Naive thymus-derived CD8-positive, alpha-beta T cell (primary cell): ENCODE measurements at places on chromosomes 4 and X. TPM values are rescaled to one million over a fixed set of nuclear protein-coding genes. Genes with fewer than 3 reads are reported as not detected.

DNA sequence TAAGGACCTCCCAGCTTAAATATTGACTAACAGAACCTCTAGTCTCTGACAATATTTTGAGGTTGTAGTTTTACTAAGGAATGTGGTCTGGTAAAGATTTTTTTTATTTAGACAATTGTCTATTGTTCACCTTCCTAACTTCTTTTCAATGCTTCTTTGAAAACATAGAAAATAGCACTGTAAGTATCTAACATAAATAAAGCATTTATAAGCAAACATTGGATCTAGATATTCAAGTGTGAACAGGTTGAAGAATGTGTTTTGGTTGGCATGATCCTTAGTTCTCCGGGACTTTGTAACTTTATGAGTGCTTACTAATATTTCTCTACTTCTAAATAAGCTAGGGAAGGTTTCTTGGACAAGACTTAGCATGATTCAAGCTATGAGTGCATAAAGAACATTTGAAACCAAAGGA lies 285.4 kb upstream of the ARSJ start:
- DNase-seq, result no peak

DNA sequence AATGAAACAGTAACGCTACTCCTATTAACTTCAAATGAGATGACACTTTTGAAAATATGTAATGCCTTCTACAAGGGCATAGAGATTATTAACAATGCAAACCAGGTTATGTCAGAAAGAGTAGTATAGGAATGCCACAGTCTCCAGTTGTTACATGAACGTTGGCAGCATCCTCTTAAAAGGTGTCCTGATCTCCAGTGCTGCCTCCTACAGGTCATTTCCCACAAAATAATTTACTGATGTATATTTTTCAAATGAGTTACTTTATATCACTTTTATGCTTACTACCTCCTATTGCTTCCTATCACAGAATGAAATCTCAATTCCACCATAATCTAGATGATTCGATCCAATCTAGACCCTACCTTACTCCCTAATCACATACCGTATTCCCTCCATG lies 195.2 kb upstream of the EPHA5 start:
- no peak for DNase-seq

DNA sequence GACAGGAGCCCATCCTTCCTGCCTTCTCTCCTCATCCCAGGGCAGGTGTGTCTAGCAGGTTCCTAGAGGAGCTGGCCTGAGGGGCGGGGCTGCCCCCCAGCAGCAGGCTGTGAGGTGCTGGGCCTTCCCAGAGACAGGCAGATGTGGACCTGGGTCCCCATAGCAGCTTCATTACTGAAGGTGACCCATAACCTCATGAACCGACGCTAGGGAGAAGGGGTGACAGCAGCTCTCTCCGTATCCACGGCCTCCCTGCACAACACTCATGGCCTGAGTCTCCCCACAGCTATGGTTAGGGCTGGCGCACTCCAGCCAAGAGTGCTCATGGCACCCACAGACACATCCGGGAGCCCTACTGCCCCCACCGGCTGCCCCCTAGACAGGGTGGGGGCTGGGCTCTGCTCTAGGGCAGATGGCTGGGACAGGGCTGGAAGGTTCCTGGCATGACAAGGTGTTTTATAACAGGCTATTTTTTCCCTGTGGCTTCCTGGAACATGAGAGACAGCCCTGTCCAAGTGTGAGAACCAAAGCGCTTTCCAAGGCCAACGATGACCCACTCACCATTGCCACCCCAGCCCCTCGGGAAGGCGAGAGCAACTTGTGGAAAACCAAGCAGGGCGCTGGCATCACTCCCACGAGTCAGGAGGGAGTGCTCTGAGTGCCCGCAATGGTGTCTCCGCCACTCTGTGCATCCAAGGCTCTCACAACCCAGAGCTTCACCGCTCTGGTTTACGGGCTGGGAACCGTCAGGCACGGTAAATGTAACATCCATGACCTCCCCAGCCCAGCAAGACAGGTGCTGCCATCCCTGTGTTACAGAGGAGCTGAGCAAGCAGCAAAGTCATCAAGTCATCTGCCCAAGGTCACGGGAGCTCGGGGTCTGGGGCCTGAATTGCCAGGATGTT lies 59.8 kb downstream of the ACOX3 start:
- no peak for DNase-seq

DNA sequence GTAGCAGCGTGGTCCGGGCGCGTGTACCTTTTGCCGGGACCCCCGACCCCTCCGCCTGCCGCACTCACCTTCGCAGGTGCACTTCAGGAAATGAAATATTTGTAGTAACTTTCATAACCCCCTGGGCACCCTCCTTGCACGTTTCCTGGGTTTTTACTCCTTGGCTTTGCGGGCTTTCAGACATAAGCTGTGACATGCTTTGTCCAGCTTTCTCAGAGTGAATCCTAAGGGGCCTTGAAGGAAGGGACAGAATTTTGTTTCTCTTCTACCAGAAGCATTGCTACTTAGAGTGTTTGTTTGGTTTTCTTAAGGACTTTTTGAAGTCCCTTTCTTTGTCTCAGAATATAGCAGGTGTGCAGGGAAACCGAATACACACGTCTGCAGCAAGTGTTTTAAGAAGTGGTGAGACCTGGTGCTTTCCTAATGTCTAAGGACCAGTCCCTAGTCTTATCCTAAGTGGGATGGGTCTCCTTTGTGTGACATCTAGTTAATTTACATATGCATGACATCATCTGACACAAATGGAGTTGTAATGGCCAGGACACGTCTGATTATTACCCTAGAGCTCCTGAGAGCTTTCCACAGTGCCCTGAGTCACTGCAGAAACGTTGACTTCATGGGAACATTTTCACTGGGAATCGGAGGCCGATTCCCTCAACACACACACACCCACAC lies 1.3 kb downstream of the FAM149A start:
- DNase-seq, result peak; percentile 6

- DNase-seq, result peak; percentile 5
These were observed 13.8 kb upstream of the ENOX2 start for GRCh38 chrX:130916636-130917422.

Gene COL25A1
- total RNA-seq, result 0.10 TPM

- no peak for DNase-seq
These were observed 12.1 kb downstream of the ARMCX6 start for GRCh38 chrX:101605728-101606127.

GRCh38 chrX:113747274-113747973 lies 836.5 kb upstream of the HTR2C start:
- DNase-seq, result no peak

DNA sequence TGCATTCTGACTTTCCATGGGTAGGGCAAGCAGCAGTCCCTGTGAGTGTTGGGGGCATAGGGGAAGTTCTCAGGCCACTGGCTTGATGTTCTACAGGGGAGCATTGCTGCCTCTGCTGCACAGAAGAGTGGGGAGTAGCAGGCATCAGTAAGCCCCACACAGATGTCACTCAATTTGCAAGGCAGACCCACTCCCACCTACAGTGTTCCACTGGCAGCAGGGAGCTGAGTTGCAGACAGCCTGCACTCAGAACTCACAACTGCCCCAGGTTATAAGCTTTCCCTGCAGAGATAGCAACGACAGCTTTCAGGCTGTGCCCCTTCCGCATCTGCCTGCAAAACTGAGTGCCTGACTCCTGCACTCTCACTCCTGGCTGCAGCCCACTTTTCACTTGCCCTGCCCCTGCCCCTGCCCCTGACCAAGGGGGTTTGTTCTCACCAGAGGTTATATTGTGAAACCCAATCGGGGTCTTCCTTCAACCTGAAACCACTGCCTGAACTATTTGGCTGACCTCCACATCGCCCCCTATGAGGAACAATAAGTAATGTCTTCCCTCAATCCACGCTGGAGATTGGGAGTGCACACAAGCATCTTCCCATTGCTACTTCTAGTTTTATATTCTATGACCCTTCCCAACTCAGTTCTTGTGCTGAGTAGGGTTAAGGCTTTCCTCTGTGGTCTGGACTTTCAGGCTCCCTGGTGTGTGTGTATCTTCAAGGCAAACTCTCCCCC lies 227.4 kb upstream of the CXorf51B start:
- DNase-seq, result no peak

Gene TMEM128
- total RNA-seq, result 20.9 TPM

Gene GUCY2F
- total RNA-seq, result not detected

Gene CCNA2
- total RNA-seq, result 1.3 TPM

- DNase-seq, result no peak
These were observed 422.8 kb upstream of the PABPC4L start for GRCh38 chr4:134624365-134624764.

Gene CENPVL1
- not detected for total RNA-seq

GRCh38 chr4:14124816-14125215 lies 497.3 kb upstream of the BOD1L1 start:
- no peak for DNase-seq

DNA sequence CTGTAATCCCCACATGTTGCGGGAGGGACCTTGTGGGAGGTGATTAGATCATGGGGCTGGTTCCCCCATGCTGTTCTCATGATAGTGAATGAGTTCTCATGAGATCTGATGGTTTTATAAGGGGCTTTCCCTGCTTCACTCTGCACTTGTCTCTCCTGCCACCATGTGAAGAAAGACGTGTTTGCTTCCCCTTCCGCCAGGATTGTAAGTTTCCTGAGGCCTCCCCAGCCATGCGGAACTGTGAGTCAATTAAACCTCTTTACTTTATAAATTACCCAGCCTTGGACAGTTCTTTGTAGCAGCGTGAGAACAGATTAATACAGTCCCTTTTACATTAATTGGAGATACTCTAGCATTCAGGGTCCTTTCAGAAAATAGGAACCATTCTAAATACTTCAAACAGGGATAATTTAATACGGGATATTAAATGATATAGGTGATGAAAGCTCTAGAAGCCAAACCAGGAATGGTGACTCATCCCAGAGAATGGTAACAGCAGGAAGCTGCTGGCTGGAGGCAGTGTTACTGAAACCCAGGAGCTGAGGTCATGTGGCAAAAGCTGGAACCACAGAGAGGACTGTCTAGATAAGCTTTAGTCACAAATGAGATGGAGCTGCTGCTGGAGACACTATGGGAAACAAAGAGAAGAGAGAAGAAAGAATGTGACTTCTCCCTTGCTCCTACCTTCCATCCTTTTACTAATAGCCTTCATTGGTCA lies 57.3 kb downstream of the GSTCD start:
- DNase-seq, result no peak

Gene USP17L19
- not detected for total RNA-seq

GRCh38 chr4:87956501-87956900 lies 19.0 kb upstream of the SPP1 start:
- DNase-seq, result no peak

Gene TASL
- total RNA-seq, result 1.8 TPM

GRCh38 chr4:56004235-56004634 lies 55.5 kb downstream of the CEP135 start:
- no peak for DNase-seq

Gene ARHGAP36
- total RNA-seq, result not detected

DNA sequence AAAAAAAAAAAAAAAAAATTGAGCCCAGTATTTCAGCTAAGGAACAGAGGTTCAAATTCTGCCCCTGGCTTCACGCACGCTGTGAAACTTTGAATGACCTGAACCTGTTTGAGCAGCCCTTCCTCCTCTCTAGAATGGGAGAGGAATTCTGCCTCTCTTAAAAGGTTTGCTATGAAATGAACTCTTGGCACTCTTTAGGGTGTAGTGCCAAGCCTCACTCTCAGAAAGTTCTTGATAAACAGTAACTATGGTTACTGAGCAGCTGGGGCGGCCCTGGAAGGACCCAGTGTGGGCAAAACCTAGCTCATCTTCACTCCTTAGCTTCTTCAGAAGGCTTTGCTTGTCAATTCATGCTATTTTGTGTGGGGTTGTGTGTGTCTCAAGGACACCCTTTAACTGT lies 73.7 kb downstream of the GEMIN8 start:
- DNase-seq, result no peak

DNA sequence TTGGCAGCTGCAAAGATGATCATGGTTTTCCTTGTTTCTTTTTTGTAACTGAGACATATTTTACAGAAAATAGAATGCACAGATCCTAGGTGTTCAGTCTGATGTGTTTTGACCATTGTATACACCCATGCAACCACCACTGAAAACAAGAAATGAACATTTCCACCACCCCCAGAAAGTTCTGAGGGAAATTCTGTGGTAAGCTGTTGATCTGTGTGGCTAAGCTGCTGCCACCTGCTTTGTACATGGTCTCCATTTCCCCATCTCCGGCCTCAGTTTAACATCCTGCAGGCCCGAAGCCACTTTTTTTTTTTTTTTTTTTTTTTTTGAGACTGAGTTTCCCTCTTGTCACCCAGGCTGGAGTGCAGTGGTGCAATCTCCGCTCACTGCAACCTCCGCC lies 65.3 kb downstream of the NYX start:
- no peak for DNase-seq

DNA sequence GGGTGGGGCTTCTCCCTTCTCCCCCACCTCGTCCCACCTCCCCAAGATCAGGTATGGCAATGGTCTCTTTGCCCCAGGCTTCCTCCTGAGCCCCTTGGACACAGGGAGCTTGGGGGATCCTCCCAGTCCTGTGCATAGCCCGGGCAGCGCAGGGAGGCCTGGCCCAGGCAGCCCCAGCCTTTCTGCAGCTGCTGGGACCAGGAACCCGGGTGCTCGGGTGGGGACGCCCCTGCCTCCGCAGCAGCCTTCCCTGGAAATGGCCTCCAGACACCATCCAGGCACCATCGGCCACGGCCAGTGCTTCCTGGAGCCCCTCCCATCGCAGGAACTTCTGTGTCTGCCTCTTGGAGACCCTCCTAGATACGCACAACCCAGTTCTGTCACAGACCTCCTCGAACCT lies 5.9 kb upstream of the MXD4 start:
- DNase-seq, result no peak

- no peak for DNase-seq
These were observed 140.5 kb upstream of the AADAT start for GRCh38 chr4:170230242-170230641.

GRCh38 chr4:82681754-82682153 lies 116.8 kb downstream of the SCD5 start:
- no peak for DNase-seq

DNA sequence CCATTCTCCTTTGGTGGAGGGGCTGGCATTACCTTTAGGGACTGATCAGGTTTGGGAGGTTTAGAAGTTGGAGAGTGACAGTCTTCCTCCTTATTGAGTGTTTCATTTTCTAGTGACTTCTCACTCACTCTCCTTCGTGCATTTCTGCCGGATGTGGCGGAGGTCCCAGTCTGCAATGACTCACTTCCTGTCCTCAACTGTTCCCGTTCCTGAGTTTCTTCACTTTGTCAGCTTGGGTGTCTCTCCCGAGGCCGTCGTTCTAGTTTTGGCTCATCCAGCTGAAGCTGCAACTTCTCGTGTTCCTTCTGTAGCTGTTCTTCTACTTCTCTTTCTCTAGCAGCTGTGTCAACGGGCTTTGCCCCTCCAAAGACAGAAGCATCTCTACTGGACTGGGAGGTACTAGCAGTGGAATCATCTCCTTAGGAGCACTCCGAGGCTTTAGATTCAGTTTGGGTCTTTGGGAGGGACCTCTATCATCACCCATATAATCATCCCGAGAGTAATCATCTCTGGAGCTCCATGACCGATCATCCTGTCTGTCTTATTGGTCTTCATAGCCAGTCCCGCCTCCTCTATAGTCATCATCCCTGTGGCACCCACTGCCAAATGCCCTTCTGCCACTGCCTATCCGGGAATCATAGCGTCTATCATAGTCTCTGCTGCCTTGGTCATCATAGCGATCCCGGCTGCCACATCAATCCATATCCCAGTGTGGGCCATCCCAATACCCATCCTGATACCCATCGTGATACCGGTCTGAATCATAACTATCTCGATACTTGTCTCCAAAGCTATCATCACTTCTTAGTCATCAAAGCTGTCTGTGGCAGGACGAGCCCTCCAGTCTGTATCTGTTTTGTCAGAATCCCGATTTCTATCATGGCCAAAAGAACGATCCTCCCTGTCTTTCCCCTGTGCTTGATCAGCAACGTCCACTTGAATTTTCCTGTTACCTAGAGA lies 35.3 kb upstream of the VSIG4 start:
- peak; percentile 17 for DNase-seq

GRCh38 chrX:152520653-152521052 lies 69.5 kb upstream of the GABRA3 start:
- no peak for DNase-seq

GRCh38 chr4:55625835-55626234 lies 10.3 kb downstream of the NMU start:
- no peak for DNase-seq
